CD4-positive, alpha-beta memory T cell (primary cell): ENCODE measurements at places on chromosomes 1 and 21. TPM values are rescaled to one million over a fixed set of nuclear protein-coding genes. Genes with fewer than 3 reads are reported as not detected.
A peak's percentile ranks its signal among the peaks of the same experiment; 100 is the strongest.

- peak; percentile 55 for DNase-seq
Measured at GRCh38 chr1:117653732-117654492, 48.1 kb downstream of the TENT5C start.

DNA sequence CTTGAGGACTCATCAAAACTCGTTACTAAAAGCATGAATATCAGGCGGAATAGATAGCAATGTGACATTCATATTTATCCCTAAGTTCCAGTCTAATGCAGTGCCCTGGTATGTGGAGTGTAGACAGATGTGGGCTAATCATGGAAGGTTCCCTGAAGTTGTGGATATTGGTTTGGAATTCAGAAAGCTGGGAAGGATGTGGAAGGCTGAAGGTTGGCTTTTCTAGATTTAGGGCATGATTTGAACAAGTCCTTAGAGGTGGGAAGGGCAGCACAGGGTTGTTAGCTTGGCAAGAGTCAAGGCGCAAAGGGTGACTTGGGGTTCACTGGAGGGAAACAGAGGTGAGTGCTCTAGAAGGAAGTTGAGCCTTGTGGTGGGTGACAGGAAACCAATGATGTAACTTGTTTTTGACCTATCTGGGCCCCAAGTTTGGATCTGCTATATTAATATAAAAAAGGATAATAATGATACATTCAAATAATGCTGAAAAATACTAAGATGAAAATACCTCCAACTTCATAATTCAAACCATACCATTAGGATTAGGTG lies 21.9 kb downstream of the LGALS8 start:
- peak; percentile 47 for DNase-seq

DNA sequence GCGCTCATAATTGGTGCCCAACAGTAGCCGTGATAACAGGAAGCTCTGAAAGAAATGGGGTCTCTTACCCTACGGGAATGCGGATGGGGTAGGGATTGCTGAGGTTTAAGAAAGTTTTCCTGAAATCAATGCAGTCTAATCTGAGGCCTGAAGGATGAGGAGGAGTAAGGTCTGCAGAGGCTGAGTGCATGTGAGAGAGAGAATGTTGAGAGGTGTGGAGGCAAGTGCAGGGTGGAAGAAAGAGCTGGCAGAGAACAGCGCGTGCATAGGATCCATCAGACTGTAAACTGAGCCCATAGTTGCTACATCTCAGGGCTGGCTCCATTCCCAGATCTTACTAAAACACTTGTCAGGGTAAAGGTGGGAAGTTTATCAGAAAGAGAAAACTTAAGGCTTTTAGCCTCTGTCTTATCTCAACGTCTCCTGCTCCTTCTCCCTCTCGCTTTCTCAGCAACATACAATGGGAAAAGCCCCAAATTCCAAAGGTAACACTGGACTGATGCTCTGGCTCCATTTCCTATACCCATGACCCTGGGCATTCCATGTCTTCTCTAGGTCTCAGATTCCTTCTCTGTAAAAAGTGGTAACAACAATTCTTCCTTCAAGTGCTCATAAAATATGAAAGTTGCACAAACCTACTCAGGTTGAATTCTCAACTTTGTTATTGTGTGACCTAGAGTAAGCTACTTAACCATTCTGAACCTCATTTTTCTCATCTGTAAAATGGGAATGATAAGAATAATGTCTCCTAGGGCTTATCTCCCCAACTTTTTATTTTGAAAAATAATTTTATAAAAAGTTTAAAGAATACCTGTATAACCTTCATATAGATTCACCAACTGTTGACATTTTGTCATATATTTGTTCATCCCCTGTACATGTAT lies 75.2 kb downstream of the SH3GLB1 start:
- no peak for DNase-seq

GRCh38 chr1:78533527-78533926 lies 42.8 kb downstream of the PTGFR start:
- DNase-seq = no peak

KRTAP7-1 gene
- total RNA-seq = not detected

- DNase-seq = no peak
Measured at GRCh38 chr1:209368864-209369598, 214.5 kb upstream of the CAMK1G start.

PGBD5 gene
- not detected for total RNA-seq

- DNase-seq = no peak
Measured at GRCh38 chr1:232728507-232729263, 76.5 kb upstream of the MAP10 start.

- no peak for DNase-seq
Measured at GRCh38 chr1:45848714-45849113, 45.3 kb downstream of the MAST2 start.

DNA sequence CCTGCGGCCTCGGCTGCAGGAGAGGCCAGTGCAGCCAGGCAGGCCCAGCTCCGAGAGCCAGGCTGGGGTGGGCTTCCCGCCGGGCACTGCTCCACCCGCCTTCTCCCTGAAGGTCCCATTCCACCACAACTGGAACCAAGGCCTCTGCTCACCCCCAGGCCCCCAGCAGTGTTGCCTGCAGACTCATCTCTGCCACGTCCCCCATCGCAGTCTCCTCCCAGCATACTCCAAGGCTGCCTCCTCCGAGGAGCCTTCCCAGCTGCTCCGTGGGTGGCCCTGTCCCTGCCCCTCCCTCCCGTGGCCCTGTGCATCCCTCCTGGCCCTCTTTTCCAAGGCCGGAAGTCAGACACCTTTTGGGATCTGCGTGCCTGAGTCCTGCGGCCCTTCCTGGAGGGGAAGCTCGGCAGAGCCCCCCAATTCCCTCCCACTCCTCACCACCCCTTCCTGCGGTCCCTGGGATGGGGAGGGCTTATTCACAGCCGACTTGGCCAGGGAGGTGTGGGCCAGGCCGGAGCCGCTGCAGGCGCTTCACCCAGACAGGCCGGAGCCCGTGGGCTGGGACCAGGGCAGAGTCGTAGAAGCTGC lies 47.6 kb downstream of the SLX9 start:
- no peak for DNase-seq

IVL gene
- total RNA-seq = not detected

- DNase-seq = no peak
Measured at GRCh38 chr1:171213559-171214454, 28.7 kb downstream of the FMO2 start.

GRCh38 chr1:227914801-227915563 lies 32.8 kb downstream of the WNT9A start:
- no peak for DNase-seq

SMIM12 gene
- total RNA-seq = 35.5 TPM

- no peak for DNase-seq
Measured at GRCh38 chr1:44584167-44584566, 90.1 kb downstream of the TMEM53 start.

GRCh38 chr1:16984717-16985116 lies 4.3 kb upstream of the MFAP2 start:
- no peak for DNase-seq

GRCh38 chr1:161307230-161307768 lies 2.5 kb downstream of the MPZ start:
- DNase-seq = peak; percentile 46
